ENCODE measurements at places on chromosomes 16 and 17.

GRCh38 chr17:27631411-27631760 is 398 bp downstream of the LGALS9 start:
- DNase-seq, result no peak

GRCh38 chr16:82832821-82833220 is 206.1 kb downstream of the CDH13 start:
- peak; percentile 83 for DNase-seq

GRCh38 chr16:8859913-8860881 is 8.6 kb downstream of the CARHSP1 start:
- DNase-seq, result peak; percentile 82

DNA sequence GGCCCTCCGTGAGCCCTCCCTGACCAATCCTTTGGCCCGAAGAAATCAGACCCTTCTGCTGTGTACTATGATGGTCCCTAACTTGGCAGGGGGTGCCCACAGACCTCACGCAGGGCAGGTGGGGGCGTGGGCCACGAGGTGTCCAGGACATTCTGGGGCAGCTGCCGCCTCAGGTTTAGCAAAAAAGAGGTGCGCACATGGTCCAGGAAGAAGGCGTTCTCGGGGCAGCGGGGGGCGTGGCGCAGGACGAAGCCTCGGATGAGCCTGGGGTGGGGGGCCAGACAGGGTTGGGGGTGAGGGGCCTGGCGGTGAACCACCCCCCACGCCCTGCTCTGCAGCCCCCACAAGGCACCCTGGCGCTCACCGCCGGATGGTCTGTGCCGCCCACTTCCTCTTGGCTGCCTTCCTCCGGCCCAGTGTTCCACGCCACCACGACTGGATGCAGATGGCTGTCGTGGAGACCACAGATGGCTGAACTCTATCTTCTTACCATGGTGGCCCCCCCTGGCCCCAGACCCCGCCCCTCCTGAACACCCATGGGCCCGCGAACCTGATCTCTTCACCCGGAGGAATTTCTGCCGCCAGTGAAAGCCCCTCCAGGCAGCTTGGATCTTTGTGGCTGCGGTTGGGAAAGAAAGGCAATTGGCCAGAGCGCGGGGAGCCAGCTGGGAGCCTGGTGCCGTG is 14.2 kb upstream of the CRK start:
- no peak for DNase-seq

DNA sequence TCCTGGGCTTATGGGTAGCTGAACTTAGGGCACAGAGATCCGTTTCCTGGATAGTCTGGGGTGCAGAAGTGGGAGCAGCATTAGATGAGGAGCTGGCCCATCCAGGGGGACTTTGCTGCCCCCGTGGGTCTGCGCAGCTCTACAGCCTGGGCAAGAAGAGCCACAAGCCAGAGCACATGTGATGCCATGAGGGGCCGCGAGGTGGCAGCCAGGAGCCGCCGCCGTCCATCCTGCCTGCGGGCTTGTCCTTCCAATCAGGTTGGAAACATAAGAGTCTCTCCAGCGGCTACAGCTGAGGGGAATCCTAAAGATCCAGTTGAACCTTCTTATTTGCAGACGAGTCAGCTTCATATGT is 21.9 kb downstream of the C1QTNF1 start:
- DNase-seq, result peak; percentile 84

GRCh38 chr17:17381446-17382064 is 78.4 kb downstream of the NT5M start:
- no peak for DNase-seq

DNA sequence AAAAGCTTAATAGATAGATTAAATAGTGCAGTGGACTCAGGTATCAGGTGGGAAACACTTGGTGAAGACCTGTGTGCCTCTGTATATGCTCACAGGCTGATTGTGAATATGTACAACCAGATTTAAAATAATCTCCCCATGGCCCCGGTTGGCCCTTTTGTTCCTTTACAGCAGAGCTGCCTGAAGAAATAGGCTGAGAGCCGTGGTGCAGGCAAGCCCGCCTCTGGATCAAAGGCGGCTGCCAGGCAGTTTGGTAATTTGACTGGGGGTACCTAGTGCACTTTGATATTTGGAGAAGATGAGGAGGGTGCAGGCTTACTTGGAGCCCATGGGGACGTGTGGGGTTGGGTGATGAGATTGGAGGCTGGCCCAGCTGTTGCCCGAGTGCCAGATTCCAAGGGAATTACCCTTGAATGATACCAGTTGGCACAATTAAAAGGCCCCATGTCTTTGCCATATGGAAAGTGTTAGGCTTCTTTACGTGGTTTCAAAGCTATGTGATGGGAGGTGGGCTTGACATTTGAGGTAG is 5.0 kb downstream of the NKD1 start:
- no peak for DNase-seq

GRCh38 chr17:6421700-6422604 is 13.0 kb downstream of the AIPL1 start:
- DNase-seq, result peak; percentile 80

GRCh38 chr17:82920715-82921114 is 80.9 kb upstream of the ZNF750 start:
- no peak for DNase-seq

- no peak for DNase-seq
These were observed 11.4 kb upstream of the BIRC5 start for GRCh38 chr17:78202666-78203065.

- DNase-seq, result peak; percentile 81
These were observed 17.4 kb downstream of the ITPRIPL2 start for GRCh38 chr16:19130852-19131824.

DNA sequence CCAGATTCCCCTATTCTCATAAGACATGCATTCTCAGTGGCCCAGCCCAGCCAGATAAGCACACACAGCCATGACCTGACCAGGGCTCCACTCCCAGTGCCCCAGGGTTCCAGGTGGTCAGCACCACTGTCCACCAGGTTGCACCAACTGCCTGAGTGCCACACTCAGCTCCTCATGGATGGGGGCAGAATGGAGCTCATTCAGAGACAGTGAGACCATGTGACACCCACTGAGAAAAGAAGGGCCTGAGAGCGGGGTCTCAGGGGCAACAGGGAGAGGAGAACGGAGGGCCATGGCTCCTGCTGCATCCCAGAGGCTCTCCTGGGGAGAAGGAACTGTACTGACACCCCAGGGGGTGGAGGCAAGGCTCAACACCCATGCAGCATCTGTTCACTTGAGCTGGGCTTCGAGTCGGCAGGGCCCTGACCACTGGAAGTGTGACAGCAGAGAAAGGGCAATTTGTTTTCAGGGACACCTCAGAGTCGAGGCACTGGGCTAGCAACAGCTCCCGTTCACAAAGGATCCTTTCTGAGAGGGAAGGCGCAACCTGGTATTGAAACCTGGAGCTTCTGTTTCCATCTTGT is 18.7 kb upstream of the SLC38A8 start:
- no peak for DNase-seq

GRCh38 chr17:21373696-21374440 is 2.3 kb upstream of the KCNJ12 start:
- DNase-seq, result no peak

GRCh38 chr17:27860971-27861664 is 32.0 kb downstream of the LYRM9 start:
- no peak for DNase-seq

DNA sequence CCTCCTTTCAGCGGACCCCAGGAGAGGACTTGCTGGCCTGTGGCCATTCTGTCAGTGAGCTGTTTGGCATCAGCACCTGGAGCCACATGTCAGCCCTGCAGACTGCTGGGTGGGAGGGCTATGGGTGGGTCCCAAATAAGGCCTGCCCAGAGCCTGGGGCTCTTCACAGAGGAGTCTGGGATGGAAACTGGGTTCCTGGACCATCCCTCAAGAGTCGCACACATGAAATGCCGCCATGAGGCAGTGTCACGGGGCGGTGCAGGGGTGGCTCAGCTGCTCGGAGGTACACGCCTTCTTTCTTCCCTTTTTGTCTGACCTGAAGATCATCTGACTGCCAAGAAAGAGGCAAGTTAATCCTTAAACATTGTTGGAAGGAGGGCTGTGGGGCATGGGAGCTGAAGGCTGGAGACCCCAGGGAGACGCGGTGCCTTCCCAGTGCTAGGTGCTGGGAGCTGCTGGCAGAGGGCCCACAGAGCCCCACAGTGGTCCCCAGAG is 14.8 kb downstream of the MPRIP start:
- DNase-seq, result no peak

GRCh38 chr16:79972053-79972704 is 371.6 kb upstream of the MAF start:
- no peak for DNase-seq

DNA sequence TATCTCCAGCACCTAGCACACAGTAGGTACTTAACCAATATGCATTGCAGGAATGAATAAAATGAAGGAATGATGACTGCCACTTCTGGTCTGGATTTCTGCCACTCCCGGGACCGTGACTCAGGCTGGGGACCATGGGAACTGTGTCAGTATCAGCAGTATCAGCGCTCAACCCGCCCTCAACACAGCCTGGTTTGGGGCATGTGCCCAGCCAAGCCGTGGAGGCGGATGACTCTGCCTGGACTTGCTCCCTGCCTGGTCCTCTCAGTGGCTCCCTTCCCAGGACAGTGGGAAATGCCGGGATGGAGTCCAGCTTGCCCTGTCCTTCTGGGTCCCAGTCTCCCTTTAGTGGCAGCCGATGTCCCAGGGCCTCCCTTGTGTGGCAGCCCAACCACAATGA is 55.1 kb downstream of the SRCIN1 start:
- peak; percentile 76 for DNase-seq

- DNase-seq, result no peak
These were observed 54.7 kb upstream of the PVALEF start for GRCh38 chr17:81110488-81111040.

DNA sequence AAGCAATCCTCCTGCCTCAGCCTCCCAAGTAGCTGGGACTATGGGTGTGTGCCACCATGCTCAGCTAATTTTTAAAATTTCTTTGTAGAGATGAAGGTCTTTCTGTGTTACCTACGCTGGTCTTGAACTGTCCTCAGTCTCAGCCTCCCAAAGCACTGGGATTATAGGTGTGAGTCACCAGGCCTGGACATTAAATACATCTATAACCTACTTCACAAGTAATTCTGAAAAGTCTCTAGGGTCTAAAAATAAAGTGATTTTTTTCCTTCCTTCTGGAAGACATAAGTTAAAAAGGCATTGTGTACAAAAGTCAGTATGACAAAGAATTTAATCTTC is 118.3 kb downstream of the PARN start:
- no peak for DNase-seq

GRCh38 chr17:73091770-73092522 is 542 bp downstream of the SLC39A11 start:
- DNase-seq, result peak; percentile 11

- DNase-seq, result peak; percentile 97
These were observed 7.3 kb downstream of the SLC22A31 start for GRCh38 chr16:89192956-89193575.

GRCh38 chr16:71943887-71944286 is 48.6 kb downstream of the IST1 start:
- no peak for DNase-seq

GRCh38 chr16:10831894-10832886 is 13.6 kb upstream of the TVP23A start:
- DNase-seq, result no peak

DNA sequence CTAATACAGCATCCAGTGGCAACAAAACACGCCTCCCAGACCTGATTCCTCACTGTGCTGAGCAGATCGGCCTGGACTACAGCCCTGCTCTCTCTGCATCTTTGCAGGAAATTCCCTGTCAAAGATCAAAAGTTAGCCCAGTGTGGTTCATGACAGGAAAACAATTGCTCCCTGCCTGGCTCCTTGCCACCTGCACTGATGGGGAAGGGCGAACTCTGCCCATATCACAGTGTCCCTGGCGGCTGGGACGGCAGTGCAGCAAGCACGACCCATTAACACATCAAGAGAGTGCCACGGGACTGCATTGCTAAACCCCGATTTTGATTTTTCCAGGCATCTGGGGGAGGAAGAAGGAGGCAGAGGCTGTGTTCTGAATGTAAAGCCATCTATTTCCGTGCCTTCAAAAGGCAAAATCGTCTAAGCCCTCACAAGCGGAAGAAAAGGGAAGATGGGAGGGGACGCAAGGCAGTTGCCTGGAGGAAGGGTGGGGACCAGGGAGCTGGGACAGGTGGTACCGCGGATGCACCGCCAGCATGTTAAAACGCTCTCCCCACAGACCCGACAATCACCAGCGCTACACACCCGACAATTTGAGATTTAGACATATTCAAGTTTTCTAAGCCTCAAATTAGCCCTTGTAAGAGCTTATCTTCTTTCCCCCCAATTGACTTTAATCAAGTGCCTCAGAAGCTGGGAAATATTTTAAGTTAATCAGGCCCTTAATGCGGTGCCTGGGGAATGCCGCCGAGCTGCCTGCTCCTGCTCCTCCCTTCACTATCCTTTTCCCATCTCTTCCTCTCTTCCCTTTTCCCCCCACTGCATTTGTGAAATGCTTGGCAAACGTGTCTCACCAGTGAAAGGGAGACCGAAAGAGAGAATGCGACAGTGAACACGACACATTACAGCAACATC is 238.8 kb upstream of the CDH5 start:
- DNase-seq, result no peak

GRCh38 chr16:88638323-88639230 is at the start of gene IL17C:
IL17C (plus strand) TSS chr16:88638572; CDS start chr16:88638642, 70 bp downstream.
- DNase-seq, result no peak

- DNase-seq, result peak; percentile 40
These were observed 38.2 kb downstream of the PSME3IP1 start for GRCh38 chr16:57147381-57148221.

DNA sequence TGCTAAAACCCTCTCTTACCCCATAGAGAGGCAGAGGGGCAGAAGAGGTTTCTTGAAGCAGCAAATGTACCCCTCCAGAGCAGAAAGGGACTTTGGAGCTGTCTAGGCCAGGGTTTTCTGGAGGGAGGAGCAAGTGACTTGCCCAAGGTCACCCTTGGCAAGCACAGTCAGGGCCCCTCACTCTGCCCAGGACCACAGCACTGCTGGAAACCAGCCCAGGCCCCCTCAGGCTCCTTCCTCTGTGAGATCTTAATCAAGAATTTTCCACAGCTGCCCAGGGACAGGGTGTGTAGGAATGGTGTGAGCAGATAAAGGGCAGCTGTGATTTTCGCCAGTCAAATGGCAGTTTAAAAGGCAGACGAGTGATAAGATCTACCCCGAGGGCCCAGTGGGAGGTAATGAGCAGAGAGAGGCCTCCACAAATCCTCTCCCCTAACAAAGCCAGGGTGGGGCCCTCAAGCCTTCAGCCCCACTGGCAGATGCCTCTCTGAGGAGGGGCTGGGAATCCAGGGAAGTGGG is 3.9 kb upstream of the SLC12A3 start:
- peak; percentile 23 for DNase-seq

GRCh38 chr17:51124640-51125503 is 4.2 kb upstream of the SPAG9 start:
- no peak for DNase-seq

DNA sequence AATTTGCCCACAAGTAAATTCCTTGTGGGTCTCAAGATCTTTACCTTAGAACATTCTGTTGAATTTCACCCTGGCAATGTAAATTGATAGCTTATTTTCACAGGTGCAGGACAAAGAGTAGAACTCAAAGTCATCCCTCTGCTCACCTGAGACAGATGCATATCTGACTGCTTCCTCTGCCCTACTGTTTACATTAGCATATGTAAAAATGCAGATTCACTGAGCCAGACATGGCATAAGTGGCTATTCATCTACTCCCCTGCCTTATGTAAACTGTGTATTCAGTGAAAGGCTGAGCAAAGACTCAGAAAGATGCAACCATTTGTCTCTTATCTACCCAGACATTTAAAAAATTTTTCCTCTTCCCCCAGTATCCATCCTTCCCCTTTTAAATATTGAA is 22.3 kb upstream of the MILR1 start:
- DNase-seq, result no peak

- DNase-seq, result peak; percentile 92
These were observed 24.8 kb upstream of the MRPS23 start for GRCh38 chr17:57874434-57875289.

- peak; percentile 58 for DNase-seq
These were observed 30.6 kb downstream of the IL21R start for GRCh38 chr16:27432558-27432957.

Measured in cardiac fibroblast (primary cell).